ENCODE measurements at places on chromosomes 13 and 19.

- DNase-seq: no peak
Observed at GRCh38 chr19:47022541-47023447, 3.2 kb downstream of the NPAS1 start.

DNA sequence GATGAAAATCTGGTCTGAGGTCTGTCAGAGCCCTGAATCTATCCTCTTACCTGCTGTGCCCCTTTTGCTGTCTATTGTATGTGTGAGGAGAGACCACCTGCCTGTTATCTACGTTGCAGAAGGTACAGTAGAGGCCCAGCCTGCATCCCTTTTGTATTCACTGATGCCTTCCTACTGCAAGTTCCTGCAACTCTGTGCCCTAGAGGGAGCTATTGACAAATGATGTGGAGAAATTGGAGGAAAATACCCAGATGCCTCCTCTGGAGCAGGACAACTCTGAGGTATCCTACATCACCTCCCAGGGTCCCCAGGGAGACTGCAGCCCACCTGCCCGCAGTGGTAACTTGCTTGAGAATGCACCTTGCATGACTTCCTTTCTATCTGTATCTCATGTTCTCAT lies 33.7 kb downstream of the SIAH3 start:
- DNase-seq: no peak

- DNase-seq: no peak
Observed at GRCh38 chr19:44260343-44260681, 626 bp downstream of the ZNF233 start.

- DNase-seq: no peak
Observed at GRCh38 chr19:4015705-4016402, 8.3 kb downstream of the PIAS4 start.

DNA sequence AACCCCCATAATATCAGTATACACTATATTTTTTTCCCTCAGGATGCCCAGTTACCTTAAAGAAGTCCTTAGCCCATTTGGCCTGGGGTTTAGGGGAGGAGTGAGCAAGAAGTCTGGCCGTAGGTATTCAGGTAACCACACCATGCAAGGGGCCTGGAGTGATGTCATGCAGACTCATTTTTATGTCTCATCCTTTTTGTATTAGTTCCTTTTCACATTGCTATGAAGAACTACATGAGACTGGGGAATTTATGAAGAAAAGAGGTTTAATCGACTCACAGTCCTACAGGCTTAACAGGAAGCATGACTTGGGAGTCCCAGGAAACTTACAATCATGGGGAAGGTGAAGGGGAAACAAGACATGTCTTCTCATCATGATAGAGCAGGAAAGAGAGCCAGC lies 12.2 kb downstream of the TPP2 start:
- DNase-seq: no peak

DNA sequence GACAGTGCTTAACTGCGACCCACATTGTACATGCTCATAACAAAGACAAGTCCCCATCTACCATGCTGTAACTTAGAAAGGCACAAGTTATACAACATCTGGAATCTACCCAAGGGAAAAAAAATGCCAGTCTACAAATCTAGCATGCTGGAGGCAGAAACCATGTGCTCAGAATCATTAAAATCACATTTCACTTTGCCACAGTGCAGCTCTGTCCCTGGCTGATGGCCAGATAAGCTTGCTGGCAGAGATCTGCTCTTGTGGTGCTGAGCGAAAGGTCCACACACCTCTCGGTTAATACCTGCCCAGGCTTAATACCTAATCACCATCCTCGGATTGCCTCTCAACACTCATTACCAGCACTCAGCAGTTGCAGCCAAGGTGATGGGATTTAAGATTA lies 74.1 kb upstream of the UQCRFS1 start:
- no peak for DNase-seq

- DNase-seq: no peak
Observed at GRCh38 chr19:11227195-11227886, 12.1 kb upstream of the ANGPTL8 start.

DNA sequence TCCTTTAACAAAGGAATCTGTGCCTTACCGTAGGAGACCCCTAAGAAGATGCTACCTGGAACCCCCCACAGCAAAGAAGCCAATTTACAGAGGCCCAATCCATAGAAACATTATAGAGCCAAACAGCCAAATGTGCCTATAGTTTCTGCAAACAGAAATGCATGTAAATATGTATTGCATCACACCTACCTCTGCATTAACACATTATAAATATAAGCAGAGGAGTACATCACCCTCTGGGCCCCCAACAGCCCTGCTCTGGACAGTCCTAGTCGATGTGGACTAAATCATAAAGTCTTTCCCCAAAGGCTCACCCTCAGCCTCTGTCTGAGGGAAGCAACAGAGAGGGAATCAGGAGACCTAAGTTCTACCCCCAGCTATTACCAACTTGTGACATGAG lies 25.7 kb downstream of the ZNF541 start:
- no peak for DNase-seq

- no peak for DNase-seq
Observed at GRCh38 chr13:35475960-35476943, at the start of gene MAB21L1. Gene MAB21L1, minus strand, starts transcription at chr13:35476689. Its CDS starts 551 bp downstream, at chr13:35476138.

DNA sequence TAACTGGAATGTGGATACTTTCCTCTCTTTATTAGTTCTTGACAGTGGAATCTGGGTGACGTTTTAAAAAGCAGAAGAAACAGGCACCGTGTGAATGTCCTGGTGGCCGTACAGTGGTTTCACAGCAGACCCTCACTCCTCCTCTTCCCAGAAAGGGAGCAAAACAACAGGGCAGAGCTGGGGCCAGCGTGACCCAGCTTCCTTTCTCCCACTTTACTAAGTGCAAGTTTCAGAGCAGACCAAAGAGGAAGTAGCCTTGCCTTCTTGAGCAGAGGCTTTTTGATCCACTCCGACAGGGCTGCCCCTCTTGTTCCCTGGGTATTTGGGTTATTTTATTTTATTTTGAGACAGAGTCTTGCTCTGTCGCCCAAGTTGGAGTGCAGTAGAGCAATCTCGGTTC lies 19.6 kb upstream of the C19orf33 start:
- DNase-seq: no peak

GRCh38 chr13:68784275-68784674 lies 1323.4 kb upstream of the ATXN8OS start:
- DNase-seq: no peak

GRCh38 chr19:29533578-29534544 lies 8.1 kb downstream of the VSTM2B start:
- no peak for DNase-seq

DNA sequence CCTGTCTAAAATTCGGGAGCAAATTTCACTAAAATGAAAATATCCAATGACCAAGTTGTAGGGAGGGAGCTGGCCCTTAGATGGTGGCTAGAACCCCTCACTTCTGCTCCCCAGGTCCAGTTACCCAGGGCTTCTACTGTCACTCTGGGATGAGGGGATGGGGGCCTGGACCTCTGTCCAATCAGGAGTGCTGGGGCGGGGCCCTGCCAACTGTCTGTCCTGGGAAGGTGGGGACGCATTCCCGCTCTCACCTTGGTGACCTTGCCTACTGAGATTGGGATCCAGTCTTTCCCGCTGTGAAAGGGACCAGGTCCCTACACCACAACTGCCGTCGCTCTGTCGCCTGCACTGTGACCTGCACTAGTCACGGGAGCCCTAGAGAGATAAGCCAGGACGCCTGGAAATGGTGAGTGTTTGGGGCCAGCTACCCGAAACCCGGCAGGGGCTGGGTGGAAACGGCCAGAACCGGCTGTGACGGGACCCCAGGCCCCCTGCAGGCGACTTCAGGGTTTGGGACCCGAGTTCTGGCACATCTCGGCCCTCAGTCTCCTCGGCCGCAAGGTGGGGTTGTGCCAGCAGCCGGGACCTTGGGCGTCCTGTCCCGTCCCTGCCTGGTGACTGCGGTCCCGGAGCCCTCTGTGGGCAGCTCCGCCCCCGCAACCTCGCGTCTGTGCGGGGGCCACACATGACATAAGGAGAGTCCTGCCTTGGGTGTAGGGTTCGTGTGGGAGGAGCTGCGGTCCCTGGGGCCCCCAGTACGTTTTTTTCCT lies 22.8 kb downstream of the ZNF20 start:
- no peak for DNase-seq

DNA sequence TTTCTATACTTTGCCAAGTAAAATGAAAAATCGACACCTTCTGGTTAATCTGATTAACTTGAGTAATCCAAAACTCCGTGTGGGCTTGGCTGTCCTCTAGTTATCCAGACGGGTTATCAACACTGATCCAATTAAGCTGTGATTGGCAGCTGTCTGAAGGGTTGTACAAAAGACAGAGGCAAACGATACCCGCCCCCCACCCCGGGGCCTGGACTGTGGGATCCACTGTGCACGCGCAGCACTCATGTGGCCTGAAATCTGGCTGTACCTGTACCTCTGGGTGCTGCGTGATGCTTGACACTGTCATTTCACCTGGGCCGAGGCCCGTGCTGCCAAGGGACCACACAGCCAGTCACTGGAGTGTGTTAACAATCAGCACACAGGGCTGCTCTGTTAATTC lies 53.5 kb downstream of the COL4A2 start:
- DNase-seq: no peak

DNA sequence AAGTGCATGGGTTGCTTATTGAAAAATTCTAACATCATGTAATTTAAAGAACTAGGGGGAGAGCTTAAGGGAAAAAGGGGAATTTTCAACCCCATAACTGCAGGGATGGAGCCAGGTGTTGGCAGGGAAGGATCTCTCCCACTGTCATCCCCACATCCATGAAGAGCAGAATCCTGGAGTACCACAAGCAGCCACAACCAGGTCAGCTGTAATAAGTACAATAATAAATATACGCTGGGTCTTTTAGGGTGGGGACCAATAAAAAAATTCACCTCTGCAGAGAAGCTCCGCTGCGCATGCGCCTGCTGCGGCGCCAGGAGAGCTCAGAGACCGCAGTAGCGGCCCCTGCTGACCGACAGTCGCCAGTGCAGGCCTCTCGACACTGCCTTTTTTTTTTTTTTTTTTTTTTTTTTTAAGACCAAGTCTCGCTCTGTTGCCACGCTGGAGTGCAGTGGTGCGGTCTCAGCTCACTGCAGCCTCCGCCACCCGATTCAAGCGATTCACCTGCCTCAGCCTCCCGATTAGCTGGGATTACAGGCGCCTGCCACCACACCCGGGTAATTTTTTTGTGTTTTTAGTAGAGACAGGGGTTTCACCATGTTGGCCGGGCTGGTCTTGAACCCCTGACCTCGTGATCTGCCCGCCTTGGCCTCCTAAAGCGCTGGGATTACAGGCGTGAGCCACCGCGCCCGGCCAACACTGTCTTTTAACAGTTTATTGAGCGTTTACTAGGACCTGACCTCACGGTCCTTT lies 2.5 kb upstream of the EEF2 start:
- peak; percentile 90 for DNase-seq

GRCh38 chr19:3073159-3073563 lies 10.9 kb upstream of the TLE5 start:
- no peak for DNase-seq

GRCh38 chr13:34462843-34463242 lies 479.2 kb upstream of the NBEA start:
- DNase-seq: no peak

GRCh38 chr13:94119360-94119936 lies 360.0 kb downstream of the DCT start:
- no peak for DNase-seq

GRCh38 chr13:112132619-112133018 lies 65.7 kb downstream of the SOX1 start:
- DNase-seq: no peak

DNA sequence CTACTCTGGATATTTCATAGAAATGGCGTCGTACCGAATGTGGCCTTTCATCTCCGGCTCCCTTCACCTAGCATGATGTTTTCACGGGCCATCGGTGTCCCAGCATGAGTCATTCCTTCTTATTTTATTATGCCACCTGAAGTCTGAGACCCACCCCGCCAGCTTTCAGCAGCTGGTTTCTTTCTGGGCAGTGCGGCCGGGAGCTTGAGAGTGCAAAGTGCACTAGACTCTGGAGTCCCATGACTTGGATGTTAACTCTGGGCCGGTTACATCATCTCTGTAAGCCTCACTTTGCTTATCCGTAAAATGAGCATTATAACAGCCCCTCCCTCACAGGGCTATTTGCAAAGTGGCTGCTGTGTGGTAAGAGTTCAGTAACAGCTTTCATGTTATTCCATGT lies 5.8 kb upstream of the KMT5C start:
- no peak for DNase-seq

- no peak for DNase-seq
Observed at GRCh38 chr13:65965501-65965900, 1264.6 kb downstream of the PCDH9 start.

GRCh38 chr19:12794971-12795381 lies 3.7 kb downstream of the JUNB start:
- no peak for DNase-seq

DNA sequence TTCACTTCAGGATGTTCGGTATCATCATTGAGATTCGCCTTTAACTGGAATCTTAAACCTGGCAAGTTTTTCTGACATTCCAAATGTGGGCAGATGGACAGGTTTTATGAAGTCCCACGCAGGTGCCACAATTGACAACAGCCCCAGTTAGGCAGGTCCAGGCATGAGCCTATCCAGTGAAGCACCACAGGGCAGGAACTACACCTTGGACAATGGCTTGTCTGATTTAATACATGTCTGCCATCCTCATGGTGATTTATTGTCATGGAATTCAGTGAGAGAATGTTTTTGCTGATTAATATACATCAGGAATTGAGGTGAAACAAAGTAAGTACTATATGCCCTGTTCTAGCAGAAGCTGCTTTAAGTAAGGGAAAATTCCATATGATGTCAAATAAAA lies 10.2 kb upstream of the TPP2 start:
- no peak for DNase-seq

DNA sequence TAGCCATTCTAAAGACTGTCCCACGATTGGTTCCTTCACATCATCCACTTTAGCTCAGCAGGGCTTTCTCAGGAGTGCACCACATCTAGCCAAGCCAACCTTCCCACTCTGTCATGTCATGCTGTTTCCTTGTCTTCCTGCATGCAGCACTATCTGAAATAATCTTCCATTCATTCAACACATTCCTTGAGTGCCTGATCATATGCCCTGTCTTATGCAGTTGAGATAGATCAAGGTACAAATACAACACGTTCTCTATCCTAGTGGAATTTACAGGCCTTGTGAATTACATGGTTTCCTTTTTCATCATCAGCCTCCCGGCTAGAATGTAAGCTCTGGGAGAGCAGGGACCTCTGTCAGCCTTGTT lies 6.8 kb upstream of the MRPS31 start:
- DNase-seq: no peak

DNA sequence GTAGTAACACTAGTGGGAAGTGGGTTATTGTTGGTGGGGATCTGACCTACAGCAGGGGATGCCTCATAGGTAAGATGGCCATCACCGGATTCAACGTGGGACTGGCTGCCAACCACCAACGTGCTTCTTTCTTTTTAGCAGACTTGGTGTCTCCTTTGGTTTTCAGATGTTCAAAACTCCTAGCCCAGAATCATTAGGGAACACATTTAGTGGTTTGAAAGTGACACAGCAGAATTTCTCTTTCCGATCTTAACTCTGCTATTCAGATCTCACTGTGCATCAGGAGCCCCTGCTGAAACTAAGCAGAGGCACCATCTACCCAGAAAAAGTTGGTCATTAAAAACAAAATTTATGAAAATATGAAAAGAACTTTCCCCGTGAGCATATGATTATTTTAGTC lies 36.7 kb upstream of the PCDH8 start:
- no peak for DNase-seq
